Fibroblast of the aortic adventitia (primary cell): ENCODE measurements at places on chromosomes 12 and 14.

GRCh38 chr12:93918262-93918661 is 230.1 kb upstream of the PLXNC1 start:
- peak; percentile 95 for DNase-seq

GRCh38 chr14:38107216-38107631 is 100.5 kb upstream of the SSTR1 start:
- no peak for DNase-seq

DNA sequence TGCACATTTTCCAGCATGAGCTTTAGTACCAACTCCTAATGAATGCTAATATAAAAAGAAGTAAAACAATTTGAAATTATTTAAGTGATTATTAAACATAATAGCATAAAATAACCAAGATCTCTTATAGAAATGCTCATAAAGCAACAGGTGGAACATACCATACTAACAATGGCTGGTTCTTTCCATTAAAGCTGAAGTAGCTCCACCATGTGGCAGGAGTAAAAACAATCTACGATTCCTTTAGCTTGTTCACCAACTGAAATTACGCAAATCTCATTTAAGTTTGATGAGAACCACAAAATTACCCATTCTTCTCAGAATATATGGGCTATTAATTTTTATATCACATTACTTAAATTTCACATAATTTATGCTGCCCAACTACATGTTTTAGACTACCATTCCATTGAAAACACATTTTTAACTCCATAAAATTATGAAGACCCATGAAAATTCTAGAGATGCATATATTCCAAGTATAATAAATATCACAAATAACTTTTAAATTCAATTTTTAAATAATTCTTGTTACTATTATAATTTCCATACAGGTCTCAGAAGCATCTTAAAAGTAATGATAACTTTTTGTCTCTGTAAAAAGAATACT is 213.6 kb downstream of the DAD1 start:
- DNase-seq, result peak; percentile 73

DNA sequence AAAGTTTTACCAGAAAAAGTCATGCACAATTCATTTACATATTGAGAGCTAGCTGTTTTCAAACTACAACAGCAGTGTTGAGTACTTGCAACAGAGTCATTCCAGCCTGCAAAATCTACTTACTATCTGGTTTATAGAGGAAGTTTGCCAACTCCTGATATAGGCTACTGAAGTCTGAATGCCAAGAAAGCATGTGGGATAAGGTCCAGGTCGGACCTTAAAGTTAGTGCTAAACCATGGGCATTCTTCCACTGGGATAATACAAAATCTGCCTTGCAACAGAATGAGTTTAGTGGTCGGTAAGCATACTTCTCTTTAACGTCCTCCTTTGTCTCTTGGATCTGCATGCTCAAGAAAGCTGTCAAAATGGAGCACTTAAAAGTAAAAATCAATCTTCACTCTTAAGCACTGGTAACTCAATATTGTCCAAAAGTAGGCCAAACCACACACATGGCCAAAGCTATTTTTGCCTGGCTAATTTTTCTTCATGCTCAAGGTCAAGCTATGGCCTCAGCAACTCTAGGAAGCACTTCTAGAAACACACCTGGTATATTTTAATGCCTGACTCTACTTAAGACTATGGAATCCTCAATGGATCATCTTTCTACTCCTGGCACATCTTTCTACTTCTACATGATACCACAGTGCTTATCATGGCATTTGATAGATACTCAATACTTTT is 364.9 kb upstream of the KITLG start:
- DNase-seq, result peak; percentile 88

DNA sequence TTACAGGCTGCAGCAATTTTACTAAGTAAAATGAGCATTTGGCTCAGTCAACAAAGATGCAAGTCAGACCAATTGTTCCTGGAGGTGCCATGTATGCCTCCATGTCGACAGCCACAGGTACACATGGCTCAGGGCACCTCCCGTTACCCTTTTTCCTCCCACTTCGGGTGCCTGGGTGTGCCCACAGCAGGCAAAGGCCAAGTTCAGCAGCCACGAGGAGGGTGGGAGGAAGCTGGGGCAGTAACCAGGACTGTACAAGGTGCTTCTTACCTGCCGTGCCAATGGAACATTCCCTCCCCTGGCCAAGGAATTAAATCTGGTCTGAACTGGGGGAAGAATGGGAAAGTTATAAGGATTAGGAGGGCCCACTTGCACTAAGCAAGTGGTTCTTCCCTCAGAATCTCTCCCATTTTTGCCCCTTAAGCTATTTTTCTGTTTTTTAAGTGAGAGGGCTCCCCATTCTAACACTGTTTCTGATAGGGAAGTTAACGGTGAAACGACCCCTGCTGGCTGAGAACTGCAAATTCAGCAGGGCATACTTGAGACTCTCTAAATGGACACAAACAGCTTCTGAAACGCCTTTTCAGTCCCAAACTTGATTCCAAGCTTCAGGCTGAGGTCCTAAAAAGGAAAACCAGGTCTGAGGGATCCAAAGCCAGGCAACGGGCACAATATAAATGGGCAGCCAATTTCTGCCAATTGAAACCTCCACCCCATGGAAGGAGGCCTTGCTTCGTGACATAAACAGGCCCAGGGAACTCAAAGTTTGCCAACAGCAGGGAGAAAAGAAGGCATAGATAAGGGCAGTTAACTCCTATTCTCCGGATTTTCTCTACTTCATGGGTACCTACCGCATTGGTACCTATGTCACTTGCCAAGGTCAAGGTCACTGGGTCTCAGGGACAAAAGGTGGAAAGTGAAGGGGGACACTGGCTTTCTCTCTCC is 24.8 kb downstream of the CLECL1 start:
- DNase-seq, result peak; percentile 74

DNA sequence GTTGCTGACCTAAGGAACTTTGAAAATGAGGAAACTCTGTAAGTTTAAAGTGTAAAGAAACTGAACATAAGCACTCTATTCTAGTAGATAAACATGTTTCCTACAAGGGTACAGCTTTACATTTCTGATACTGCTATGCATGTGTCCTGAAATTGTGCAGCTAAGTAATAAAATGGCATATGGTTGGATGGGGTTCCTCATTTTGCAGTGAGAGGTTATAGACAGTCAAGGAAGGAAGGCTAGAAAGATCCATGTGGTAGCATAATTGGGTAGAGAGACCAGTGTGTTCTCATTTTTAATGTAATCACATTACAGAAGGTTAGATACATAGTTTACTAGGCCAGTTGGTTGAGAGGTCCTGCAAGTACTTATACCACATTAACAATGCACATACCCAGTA is 477.0 kb downstream of the TMEM121 start:
- no peak for DNase-seq

GRCh38 chr12:101939306-101939705 is 61.9 kb downstream of the DRAM1 start:
- no peak for DNase-seq

GRCh38 chr12:79850610-79851299 is 84.1 kb downstream of the PPP1R12A start:
- DNase-seq, result no peak

DNA sequence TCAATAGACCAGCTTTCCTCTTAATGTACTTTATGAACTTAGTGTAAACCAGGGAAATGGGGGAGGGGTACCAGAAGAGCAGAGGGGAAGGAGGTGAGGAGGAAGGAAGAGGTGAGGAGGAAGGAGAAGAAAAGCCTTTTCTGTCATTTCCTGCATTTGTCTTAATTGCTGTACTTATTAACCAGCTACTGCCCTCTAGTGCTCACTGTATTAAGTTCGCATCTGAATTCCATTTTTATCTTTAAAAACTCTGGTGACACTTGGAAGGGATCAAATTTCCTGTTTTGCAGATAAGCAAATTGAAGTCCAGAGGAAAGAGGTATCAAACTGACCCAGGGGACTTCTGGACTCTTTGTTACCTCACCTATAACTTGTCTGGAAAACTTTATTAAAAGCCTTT is 22.2 kb downstream of the MANSC1 start:
- DNase-seq, result peak; percentile 85

- no peak for DNase-seq
Observed at GRCh38 chr12:51432921-51433320, 8.3 kb downstream of the SLC4A8 start.

GRCh38 chr12:81759190-81760051 is at the start of gene PPFIA2:
TSS of gene PPFIA2 (minus strand) at chr12:81759350.
- peak; percentile 22 for DNase-seq

- DNase-seq, result no peak
Observed at GRCh38 chr12:94149781-94150239, 1.4 kb downstream of the PLXNC1 start.
